ENCODE measurements at places on chromosomes 2 and 18.

DNA sequence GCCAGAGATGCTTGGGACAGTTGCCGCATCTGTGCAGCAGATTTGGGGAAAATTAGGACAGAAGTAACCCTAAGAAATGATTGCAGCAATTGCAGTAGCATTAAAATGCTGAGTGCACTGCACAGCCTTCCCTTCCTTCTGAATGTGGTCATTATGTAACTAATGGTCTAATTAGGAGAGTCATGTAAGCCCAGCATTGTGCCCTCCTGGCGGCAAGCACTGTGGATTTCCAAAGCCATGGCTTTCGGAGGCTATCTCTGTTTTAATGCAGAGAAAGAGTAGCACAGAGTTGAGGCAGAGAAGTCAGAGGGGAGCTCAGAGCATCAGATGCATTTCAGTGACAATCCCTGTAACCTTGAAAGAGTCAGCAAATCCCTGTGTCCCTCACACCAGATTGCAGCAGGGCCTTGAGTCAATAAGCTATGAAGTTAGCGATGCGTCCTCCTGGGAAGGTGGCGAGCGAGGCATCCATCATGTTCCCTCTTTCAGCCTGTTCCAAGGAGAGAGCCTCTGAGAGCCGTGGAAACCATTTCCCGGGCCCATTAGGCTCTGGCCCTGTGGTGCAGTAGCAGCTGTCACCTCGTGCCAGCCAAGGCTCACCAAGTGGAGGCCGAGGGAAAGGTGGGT is 307.2 kb downstream of the FBXO15 start:
- DNase-seq = no peak

DNA sequence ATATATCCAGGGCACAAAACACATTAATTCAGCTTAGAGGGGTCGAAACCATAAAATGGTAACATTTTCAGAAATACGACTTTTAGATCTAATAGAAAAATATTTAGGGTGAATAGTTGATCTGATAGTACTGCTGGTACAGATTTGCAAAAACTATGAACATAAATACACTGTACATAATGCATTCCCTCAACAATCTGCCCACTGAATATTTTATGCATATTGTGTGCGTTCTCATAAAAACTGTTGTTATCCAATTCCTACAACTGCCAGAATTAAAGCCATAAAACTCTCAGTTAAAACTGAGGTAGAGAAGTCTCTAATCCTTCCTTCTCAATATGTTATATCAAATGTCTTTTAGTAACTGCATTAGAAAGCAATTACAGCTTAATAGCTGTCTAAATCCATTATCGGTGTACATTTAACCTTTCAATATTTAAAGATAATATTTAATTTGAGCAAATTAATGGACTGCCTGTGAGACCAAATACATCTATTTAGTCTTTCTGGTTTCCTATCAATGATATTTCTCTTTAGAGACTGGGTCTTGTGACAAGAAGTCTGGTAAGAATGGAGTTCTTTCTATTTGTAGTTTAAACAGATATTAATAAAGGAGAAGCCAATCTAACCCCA is 32.5 kb downstream of the TCF4 start:
- DNase-seq = no peak

- DNase-seq = no peak
Observed at GRCh38 chr2:67797801-67798540, 264.8 kb downstream of the C1D start.

DNA sequence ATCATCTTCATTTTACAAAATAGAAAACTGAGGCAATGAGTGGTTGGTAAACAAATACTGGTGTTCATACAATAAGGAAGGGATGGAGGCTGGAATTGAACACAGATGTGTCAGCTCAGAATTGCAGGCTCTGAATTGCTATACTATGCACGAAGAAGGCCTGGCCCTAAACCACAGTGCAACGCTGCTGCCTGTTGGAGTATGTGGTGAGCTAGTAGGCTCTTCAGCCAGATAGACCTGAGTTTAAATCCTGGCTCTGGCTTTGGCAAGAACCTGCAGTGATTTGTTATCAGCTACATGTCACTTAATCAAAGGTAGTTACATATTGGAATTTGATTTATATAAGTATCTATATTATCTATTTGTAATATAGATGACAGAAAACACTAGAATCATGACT is 1602.4 kb upstream of the CELF4 start:
- DNase-seq = no peak

DNA sequence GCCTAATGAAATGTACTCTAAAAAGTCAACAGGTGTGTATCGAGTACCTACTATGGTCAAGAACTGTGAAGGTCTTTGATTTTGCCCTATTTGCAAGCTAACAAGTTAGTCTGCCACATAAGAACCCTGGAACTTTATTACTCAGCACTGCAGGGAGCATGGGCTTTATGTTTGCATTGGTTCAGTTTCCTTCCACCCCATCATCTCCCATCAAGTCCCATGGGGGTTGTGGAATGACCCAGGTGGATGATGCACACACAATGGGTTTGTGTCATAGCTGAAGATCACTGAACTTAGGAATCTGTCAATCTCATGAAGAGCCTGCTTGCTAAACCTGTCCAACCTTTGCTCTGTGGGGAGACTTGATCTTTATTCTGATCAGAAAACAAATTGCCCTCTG is 265.5 kb downstream of the RPRM start:
- DNase-seq = no peak

DNA sequence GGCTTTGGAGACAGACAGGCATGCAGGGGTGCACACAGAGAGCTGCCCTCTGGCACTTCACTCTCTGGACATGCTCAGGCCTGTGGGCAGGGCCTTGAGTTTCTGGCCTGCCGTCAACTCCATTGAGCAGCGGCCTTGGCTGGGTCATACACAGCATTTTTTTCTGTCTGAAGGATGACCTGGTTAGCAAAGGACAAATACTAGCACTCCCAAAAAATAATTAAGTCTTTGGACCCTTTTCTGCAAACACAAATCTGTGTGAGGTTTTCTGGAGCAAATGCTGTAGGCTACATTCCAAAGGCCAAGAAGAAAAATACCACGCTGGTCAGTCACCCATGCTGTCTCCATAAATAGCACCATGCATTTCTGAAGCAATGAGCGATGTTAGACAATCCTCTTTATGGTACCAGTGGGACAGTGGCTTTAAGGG is 124.7 kb upstream of the CTAGE1 start:
- DNase-seq = no peak

DNA sequence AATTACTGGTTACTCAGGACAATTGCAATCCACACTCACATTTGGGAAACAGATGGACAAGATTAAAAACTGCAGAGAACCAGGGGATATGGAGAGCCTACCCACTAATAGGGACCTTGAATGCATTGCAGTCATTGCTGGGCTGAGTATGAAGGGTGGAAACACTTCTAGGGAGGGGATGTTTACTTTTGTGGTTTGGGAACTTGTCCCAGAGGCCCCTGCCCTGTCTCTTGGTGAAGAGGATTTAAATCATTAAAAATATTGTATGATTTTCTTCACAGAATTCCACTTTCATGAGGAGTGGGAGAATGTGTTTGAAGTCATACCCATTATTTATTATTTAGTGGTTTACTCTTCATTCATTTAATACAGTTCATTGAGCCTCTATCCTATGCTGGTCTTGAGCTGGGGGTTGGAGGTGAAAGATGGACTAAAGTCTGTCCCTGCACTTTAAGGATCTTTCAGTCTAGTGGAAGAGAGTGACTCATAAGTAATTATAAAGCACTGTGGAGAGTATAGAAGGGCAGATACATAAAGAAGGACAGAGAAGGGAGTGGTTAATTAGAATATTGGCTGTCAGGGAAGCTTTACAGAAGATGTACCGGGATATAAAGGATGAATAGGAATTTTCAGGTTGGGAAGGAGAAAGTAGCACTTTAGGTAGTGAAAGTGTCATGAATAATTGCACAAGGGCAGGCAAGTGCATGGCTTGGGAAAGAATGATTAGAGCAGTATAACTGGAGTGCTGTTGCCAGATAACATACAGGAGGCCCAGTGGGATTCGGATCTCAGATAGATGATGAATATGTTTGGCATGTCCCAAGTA is 313.4 kb downstream of the LPIN1 start:
- no peak for DNase-seq

DNA sequence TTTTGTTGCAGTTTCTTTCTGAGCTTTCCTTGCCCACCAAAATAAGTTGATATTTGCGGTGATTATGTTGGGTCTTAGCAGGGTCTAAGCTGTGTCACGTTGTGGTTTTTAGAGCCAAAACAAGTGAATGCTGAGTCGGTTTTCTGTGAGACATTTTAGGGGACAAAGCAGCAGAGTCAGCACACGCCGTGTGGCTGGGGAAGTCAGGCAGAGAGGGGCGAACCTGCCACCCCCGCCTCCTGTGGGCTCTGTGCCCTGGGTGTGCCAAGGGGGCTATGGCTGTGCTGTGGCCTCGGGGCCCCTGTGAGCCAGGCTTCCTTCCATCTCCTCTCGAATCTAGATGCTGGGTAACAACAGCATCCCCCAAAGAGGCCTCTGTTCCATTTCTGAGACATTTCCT is 30.8 kb upstream of the TMEM87B start:
- DNase-seq = no peak
